ENCODE measurements at places on chromosomes 13 and 19.

DNA sequence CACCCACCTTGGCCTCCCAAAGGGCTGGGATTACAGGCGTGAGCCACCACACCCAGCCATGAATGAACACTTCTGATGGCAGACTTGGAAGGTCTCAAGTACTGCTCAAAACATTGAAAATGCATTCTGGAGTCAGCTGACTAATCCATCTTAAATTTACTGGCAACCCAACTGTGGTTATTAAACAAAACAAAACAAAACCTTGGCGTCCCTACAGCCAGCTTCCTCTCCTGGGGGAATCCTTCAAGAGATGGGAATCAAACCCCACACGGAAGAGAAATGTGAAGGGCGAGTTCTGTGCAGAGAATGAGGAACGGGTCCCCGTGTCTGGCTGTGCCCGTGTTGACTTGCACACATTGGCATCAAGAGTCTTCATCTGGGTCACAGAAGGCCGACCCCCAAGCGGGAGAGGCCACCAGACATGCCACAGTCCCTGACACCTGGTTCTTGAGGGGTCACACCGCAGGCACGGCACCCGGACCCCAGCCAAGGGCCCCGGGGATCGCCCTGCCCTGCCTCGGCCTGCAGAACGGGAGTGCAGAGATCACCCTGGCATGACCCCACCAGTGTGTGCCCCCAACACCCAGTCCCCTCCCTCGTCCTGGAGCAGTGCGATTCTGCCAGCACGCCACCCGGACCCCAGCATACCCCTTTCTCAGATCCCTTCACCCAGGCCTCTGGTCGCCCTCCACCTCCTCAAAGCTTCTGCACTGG lies 3.2 kb downstream of the MAP2K2 start:
- DNase-seq: no peak

- DNase-seq: no peak
Measured at GRCh38 chr19:56995303-56995702, 124.5 kb upstream of the USP29 start.

- DNase-seq: no peak
Measured at GRCh38 chr13:27500806-27501534, 50.6 kb upstream of the MTIF3 start.

DNA sequence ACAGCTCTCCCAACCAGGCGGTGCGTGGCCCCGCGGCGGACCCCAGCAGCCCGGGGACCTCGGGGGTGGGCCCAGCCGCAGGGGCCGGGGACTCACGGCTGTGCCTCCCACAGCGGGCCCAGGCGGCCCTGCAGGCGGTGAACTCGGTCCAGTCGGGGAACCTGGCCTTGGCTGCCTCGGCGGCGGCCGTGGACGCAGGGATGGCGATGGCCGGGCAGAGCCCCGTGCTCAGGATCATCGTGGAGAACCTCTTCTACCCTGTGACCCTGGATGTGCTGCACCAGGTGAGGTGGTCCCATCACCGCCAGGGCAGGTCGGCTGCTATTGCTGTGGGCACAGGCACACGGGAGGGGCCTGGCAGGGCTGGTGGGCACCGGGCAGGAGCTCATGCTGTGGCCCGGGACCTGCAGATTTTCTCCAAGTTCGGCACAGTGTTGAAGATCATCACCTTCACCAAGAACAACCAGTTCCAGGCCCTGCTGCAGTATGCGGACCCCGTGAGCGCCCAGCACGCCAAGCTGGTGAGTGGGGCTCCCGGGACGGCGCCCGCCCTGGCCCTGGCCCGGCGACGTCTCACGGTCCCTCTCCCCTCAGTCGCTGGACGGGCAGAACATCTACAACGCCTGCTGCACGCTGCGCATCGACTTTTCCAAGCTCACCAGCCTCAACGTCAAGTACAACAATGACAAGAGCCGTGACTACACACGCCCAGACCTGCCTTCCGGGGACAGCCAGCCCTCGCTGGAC lies 7.3 kb downstream of the PTBP1 start:
- DNase-seq: no peak

DNA sequence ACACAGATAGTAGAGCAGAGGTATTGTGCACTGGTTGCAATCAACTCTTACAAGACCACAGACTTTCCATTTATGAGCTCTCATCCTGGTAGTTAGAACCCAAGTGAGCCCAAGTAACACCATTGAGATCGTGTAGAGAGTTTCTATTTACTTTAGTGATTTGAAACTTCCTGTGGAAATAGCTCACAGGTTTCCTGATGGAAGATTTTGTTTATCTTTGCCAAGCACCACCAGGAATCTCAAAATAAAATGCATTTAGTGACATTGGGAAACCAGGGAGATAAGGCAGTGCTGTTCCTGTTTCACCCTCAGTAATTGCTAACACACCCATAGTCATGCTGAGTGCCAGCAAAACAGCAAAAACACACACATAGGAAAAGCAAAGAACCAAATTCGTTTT lies 102.5 kb downstream of the FLT1 start:
- no peak for DNase-seq
